ENCODE measurements at places on chromosomes 1 and 21.
A peak's percentile ranks its signal among the peaks of the same experiment; 100 is the strongest.

GRCh38 chr1:2935751-2936390 lies 85.4 kb upstream of the ACTRT2 start:
- DNase-seq, result no peak

DNA sequence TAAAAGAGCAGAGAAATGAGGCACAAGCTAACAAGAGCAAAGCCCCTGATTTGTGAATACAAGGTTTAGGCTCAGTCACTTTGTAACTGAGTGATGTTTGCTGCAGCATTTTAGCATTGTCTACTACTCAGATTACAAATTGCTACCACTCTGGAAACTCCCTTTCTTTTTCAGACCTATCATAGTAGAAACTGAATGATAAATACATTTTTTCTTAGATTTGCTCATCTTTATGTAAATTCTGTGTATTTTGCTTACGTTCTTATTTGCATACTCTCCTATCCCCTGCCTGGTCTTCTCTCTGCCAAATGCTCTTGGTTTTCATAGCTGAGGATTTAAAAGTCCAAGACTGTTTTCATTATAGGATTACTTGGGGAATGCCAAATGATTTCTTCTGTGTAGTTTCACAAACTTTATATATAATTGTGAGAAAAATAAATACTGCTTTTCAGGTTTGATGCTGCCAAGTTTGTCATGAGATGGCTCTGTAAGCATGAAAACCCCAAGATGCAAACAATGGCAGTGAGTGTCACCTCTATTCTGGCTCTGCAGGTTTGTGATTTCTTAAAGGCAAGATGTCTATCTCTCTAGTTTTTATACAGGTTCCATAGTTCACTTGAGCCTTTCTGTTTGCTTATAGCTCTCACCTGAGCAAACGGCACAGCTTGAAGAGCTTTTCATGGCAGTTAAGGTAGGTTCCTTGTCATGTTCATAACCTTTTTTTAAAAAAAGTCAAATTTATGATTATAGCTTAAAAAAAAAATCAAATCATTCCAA lies 24.7 kb downstream of the ZYG11A start:
- no peak for DNase-seq

GRCh38 chr1:56045477-56045876 lies 533.9 kb downstream of the PLPP3 start:
- no peak for DNase-seq

DNA sequence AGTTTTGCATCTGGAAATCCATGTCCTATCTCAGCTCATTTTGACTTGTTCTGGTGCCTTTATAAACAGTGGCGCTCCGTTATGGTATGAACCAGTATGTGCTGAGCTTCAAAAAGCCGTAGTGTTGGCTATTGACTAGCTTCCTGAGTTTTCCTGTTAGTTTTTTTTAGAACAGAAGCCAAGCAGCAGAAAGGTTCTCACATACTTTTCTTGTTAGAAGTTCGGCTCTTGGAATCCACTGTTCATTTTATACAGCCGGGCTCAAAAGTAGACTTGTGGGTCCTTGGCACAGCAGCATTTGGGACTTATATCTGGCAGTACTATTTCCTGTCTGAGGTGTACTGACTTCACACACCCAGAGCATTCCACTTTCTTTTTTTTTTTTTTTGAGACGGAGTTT lies 63.8 kb downstream of the TBCE start:
- no peak for DNase-seq

- no peak for DNase-seq
Measured at GRCh38 chr1:31715087-31715872, 11.5 kb upstream of the COL16A1 start.

DNA sequence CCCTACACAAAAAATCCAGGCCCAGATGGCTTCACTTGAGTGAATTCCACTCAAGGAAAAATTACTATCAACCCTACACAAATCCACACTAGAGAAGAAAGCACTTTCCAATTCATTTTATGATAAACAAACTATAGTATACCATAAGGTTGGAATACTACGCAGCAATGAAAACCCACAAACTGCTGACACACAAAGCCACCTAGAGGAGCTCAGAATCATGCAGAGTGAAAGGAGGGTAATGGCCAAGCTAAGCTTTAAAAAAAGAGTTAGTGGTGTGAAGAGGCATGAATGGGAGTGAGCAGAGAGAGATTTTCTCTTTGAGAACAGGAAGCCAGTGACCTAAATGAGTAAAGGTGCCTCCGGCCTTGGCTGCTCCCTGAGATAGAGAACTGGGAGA lies 93.7 kb downstream of the DHRS3 start:
- DNase-seq, result no peak

DNA sequence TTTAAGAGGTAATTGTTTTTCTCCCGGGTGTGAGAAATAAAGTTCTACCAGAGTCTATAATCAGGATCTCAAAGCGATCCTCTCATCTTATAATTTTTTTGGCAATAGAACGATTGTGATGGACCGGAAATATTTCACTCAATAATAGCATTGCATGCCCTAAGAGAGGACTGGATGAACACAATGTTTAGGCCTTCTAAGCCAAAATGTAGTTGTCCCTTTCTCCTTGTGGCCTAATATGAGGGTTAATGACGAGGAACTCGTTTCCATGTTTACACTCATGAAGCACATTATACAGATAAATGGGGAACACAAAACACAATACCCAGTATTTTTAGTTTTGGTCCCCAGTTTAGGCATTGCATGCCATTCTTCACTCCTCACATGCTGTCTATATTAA lies 5.9 kb downstream of the TBX15 start:
- no peak for DNase-seq

GRCh38 chr1:119680723-119681122 lies 31.0 kb upstream of the PHGDH start:
- no peak for DNase-seq

- DNase-seq, result no peak
Measured at GRCh38 chr1:220943319-220943996, 64.2 kb downstream of the HLX start.

DNA sequence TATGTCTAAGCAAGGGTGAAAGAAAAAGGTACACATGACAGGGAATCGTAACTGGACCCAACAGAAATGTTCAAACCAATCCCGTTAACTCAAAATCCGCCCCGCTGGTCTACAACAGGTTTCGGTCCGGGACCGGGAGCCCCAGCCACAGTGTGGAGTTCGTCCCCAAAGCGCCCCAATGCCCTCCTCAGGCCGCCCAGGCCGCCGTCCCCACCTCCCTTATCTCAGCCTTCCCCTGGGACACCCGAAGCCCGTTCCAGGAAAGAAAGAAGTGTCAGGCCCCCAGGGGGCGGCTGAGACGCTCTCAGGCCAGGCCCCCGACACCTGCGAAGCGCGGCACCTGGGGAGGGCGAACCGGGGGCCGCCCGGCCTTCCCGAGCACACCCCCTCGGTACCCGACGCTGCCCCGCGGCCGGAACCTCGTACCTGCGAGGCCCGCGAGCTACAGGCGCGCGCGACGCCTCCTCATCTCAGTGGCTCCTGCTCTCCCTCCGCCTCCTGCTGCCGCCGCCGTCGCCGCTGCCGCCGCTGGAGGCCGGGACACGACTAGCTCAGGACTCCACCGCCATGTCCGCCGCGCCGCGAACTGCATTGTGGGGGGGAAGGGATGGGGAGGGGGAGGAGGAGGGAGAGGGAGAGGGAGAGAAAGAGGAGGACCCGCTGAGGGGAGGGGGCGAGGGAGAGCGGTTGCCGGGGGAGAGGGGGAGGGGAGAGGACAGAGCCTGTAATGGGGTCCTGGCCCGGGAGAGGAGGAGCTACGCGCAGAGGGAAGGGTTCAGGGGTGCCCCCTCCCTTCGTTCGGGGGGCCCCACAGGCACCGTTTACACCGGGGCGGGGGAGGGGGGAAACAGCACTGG lies at the start of gene TUT4:
Gene TUT4 (minus strand): TSS at position 588 of the 857 bp plus-strand sequence. CDS start 26,812 bp downstream, outside the sequence.
- peak; percentile 64 for DNase-seq

DNA sequence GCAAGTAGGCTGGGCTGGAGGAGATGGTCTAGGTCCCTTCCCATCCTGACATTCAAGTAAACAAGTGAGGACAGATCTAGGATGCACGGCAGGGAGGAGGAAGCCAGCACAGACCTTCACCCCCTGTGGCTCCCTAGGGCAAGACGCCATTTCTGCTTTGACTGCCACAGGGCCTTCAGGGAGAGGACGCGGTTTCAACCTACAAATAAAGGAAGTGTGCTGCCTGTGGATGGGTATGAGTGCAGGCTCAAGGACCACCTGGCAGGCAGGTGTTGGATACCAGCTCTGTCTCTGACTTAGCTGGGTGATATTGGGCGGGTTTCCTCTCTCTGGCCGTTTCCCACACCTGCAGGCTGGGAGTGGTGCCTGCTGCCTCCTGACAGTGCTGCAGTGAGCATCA lies 16.2 kb downstream of the SLC2A1 start:
- DNase-seq, result no peak

GRCh38 chr1:8040586-8040985 lies 14.5 kb upstream of the ERRFI1 start:
- DNase-seq, result no peak

- no peak for DNase-seq
Measured at GRCh38 chr1:111742938-111743549, 3.8 kb upstream of the INKA2 start.

All from activated T-helper 1 cell treated with Interleukin-2 at 50 U/mL for 16 hours (primary cell).